Panc1 (cell line): ENCODE measurements at places on chromosomes 13 and 19.

DNA sequence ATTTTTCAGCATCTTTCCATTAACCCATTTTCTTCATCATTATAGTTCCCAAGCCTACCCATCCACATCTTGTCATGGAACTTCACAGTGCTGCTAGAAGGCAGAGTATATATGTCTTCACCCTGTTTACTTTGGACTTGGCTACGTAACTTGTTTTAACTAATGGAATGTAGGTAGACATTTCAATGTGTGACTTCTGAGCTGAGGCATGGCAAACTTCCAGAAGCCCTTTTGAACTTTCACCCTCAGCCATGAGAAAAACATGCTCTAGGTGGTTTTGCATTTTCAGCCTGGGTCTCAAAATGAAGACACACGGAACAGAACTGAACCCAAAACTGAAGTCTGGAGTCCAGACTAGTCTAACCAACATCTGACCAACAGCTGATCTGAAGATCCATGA, 3.2 kb downstream of the TEX30 start:
- no peak for DNase-seq

- DNase-seq, result no peak
Measured at GRCh38 chr13:47718556-47718955, 282.5 kb downstream of the SUCLA2 start.

DNA sequence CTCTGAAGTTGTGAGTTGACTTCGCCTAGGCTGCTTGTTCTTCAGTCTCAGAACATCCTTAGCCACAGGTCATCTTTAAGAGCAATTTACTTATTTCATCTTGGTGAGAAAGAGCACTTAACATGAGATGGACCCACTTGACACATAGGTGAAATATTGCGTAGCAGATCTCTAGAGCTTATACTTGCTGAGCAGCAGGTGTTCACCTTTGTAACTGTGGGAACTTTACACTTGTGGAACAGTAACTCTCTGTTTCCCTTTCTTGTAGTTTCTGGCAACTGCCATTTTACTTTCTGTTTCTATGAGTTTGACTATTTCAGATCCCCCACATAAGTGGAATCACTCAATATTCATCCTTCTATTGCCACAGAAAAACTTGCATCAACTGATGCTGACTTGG, 95.7 kb downstream of the SLC10A2 start:
- DNase-seq, result no peak

DNA sequence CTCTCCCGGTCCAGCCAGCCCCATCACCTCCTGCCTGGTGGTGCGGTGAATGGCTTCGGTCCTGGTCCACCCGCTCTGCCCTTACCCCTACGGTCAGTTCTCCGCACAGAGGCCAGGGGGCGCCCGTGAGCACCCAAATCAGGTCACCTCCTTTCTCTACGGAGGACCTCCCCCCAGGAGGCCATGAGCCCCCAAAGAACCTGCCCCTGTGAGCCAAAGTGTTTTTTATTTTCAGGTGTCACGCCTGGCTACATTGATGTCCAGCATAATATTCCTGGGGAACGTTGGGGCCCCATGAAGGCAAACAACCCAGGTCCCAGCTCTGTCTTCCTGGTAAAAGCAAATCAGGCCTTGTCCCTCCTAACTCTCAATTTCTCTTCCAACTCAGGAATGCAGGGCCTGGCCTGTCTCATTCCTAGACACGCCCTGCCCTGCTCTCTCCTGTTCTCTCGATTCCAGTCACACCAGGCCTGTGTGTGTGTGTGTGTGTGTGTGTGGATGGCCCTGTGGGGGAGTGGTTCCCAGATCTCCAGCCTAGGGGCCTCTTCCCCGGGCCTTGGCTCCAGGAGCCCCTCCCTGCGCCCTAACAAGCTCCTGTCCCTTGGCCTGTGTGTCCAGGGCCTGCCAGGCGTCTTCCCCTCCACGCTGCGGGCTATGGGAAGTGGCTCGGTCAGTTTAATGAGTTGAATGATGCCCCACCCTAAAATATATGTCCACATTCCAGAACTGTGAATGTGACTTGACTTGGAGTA, 9.7 kb upstream of the GIPC1 start:
- DNase-seq, result no peak

GRCh38 chr13:113592571-113592970, 8.0 kb downstream of the TFDP1 start:
- DNase-seq, result no peak

DNA sequence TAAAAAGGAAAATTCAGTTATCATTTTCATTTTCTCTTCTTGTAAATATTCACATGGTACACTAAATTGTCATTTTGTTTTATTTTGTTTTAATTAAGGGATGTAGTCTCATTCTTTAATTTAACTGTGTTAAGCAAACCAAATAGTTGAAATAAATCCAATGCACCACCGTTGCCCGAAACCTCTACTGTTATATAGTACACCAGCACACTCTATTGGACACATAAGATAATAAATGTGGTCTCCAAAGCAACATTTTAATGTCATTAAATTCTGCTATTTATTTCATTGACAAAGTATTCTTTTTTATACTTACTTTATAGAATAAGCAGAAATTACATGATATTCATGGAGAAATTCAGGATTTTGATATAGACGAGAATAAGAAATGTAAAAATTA, 156.4 kb upstream of the FREM2 start:
- DNase-seq, result no peak

- no peak for DNase-seq
Measured at GRCh38 chr13:112808377-112809140, 118.7 kb downstream of the ATP11A start.

DNA sequence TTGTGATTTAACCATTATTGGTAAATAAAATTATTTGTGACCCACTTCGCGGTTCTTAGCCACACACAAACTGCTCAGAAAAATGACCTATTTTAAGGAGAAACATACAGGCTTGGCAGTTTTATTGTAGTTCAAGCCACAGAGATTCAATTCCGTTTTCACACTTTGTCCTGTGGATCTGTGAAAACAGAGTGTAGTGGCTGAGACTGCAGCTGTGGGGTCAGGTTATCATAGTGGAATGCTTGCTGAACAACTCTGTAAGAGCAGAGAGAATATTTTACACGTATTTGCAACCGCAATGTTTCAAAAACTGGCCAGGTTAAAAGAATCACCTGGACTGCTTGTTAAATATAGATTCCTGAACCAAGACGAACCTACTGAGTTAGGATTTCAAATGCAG, 292.5 kb downstream of the GPC5 start:
- no peak for DNase-seq

DNA sequence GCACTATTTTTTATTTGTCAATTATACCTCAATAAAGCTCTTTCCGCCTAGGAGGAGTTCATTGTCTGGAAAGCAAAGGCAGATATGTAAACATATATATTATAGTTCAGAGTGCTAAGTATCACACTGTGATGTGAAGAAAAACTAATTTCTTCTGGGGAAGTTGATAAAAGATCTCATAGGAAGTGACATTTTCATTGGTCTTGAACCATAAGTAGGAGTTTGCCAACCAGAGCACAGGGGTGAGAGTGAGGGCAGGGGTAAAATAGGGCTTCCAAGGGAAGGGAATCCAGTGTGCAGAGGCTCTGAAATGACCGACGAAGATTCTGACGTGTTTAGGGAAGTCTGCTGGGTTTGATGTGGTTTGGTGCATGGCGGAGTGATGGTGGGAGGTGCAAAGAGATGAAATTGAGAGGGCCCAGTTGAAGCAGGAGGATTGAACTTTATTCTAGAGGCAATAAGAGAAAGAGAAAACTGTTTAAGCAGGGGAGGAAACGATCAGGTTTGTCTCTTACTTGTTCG, 780 bp upstream of the GTF2F2 start:
- no peak for DNase-seq

DNA sequence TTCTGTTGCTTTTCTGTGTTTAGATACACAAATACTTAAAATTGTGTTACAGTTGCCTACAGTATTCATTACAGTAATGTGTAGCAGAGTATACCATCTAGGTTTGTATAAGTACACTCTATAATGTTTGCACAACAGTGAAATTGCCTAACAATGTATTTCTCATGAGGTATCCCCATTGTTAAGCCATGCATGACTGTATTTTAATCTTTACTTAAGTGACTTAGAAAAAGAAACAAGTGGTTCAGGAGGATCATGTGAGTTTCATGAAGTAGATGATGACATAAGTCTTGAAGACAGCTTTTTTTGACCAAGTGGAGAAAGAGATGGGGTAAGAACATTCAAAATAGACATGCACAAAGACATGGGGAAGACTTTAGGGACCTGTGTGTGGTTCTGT, 8.4 kb upstream of the KCTD4 start:
- DNase-seq, result no peak

GRCh38 chr19:54160182-54160811, 776 bp upstream of the LENG1 start:
- no peak for DNase-seq

DNA sequence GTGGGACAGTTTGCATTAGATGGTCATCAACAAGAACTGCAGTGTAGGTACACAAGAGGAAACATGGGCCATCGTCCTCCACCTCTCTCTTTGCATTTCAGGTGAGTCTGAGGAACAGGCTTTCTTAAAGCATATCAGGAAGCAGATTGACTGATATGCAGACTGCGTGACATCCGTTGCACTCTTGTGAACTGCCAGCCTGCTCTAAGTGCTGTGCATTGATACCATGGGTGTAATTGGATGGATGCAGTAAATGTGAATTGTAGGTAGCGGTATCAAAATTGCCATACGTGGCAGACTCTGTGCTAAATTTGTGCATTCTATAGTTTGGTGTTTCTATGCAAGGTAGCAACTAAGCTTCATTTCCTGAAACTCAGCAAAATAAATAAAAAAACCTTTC, 1008.3 kb downstream of the EFNB2 start:
- no peak for DNase-seq

DNA sequence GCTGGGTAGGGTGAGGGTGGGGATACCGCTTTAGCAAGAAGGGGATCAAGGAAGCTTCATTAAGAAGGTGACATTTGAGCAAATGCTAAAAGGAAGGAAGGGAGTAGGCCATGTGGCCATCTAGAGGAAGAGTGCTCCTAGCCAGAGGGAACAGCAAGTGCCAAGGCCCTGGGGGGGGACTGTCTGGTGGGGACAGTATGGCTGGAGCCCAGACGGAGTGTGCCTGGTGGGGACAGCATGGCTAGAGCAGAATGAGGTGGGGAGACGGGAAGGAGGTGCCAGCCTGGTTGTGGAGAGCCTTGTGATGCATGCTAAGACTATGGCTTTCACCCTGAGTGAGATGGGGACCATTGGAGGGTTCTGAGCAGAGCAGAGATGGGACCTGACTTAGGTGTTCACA, 2.1 kb upstream of the TGFB1 start:
- DNase-seq, result no peak

DNA sequence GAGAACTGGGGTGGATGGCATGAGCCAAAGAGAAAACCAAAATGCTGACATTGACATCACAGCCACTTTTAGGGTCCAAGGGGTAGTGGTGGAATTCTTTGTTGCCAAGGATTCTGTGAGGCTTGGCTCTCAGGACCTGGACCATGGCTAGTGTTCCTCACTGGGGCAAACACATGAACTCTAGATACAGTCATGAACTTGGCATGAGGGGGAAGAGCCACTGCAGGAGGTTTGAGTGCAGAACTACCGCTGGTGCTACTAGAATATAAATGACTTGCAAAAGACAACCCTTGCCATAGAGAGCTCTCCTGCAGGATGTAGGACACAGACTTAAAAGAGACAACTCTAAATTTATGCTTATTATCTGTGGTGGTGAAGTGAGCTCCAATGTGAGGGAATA, 29.8 kb upstream of the FRY start:
- DNase-seq, result no peak

DNA sequence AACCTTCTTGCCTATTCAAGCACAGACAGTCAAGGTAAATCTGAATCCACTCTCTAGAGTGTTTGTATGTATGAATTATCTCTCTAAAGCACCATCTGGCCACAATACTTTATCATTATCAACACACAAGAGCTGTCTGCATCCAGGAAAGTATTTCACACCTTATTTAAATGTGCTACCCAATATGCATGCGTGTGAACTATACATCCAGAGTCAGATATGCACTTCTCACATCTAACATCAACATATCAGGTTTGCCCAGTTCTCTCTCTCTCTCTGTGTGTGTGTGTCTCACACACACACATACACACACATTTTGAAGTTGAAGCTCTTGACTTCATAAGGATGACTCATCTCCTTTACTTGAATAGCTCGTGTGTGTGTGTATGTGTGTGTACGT, 697.5 kb upstream of the PCDH20 start:
- DNase-seq, result no peak

GRCh38 chr13:24104723-24105122, 55.8 kb upstream of the SPATA13 start:
- no peak for DNase-seq

DNA sequence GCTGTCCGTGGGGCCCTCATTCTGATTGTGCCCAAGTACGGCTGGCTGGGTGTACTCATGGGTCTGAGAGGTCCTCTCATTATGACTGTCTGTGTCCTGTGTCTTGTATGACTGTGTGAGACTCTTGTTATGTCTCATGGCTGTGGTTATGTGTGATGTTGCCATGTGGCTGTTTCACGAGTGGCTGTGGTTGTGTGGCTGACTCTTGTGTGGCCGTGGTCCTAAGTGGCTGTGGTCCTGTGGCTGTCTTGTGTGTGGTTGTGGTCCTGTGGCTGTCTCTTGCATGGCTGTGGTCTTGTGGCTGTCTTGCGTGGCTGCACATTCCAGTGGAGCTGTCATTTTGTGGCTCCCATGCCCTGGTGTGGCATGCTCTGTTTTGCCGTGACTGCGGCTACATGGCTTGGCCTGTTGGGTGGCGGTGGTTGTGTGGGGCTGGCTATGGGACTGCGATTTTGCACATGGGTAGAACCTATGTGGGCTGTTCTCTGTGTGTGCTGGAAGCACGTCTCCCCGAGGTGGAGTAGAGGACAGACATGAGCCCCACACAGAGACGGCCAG, 2.5 kb downstream of the LYL1 start:
- no peak for DNase-seq

- DNase-seq, result no peak
Measured at GRCh38 chr19:870963-871401, 11.5 kb downstream of the CFD start.

- DNase-seq, result no peak
Measured at GRCh38 chr19:30966486-30966885, 382.8 kb downstream of the TSHZ3 start.

DNA sequence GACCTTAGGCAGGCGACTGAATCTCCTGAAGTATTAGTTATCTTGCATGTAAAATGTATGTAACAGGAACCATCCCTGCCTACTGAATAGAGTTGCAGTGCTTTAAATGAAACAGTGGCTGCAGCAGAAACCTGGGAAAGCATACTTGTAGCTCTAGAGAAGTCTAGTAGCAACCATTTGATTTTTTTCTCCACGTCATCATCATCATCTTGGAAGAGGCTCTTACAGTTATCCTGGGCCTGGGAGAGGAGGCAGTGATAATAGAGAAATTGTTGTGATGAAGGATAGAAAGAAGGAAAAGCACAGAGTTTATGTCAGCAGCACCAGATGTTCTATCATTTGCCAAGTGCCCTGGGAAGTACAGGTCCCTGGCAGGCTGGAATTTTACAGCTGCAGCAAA, 377.6 kb downstream of the ITGBL1 start:
- no peak for DNase-seq
